ENCODE measurements at places on chromosomes 4 and X. TPM values are rescaled to one million over a fixed set of nuclear protein-coding genes. Genes with fewer than 3 reads are reported as not detected.

SYP gene
- 604 TPM for total RNA-seq

WAS gene
- total RNA-seq = 5.1 TPM

BEND2 gene
- not detected for total RNA-seq

CT45A3 gene
- total RNA-seq = not detected

ANOS1 gene
- 16.3 TPM for total RNA-seq

MAGEA2 gene
- not detected for total RNA-seq
